ENCODE measurements at places on chromosomes 2 and 18.

GRCh38 chr2:133437492-133437891 lies 130.8 kb downstream of the NCKAP5 start:
- no peak for DNase-seq

DNA sequence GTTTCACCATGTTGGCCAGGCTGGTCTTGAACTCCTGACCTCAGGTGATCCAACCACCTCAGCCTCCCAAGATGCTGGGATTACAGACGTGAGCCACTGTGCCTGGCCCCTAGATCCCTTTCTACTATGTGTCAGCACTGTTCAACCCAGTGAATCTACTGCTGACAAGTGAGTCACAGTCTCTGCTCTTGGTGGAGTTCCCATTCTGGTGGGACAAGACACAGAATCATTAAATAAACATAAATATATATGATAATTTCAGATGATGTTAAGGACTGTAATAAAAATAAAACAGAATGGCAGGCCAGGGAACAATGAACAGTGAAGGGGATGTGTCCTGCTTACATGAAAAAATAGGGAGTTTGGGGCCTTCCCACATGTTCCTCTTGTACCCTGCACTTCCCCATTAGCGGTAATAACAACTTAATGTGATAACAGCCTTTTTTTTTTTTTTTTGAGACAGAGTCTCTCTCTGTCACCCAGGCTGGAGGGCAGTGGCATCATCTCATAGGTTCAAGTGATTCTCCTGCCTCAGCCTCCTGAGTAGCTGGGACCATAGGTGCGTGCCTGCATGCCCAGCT lies 112.2 kb downstream of the CPO start:
- no peak for DNase-seq

GRCh38 chr2:52428224-52428623 lies 1339.4 kb upstream of the CHAC2 start:
- DNase-seq, result no peak

GRCh38 chr2:180416627-180417026 lies 409.5 kb upstream of the CWC22 start:
- DNase-seq, result no peak

- no peak for DNase-seq
These were observed 25.7 kb downstream of the RPE start for GRCh38 chr2:210028178-210028577.

DNA sequence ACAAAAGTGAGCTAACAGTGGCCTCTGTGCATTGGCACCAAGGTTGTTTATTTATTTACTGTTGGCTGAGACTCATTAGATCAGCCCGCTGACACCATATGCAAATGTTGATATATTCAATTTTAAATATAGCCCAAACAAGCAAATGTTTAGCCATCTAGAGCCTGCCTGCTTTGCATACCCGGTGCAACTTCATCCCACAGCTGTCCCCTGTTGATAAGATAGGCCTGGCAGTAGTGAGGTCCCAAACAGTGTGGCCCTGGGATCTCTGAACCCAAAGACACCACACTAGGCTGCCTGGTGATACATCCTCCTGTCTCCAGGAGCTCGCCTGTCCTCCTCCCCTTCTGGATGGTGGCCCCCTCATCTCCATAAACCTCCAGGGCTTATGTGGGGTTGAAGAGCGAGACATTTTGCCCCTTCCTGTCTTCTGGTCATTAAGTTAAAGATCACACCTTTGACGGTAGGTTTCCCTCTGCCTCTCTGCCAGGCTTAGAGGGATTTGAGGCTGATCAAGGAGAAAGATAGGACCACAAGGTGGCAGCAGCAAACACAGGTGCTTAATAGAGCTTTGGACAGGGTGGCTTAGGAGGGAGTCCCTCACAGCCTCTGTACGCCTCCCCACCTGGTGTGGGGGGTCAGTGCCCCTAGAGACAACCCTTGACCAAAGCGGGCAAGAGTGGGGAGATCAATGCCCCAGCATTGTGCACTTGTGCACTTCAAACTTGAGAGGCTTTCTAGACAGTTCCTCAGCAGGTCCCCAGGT lies 23.7 kb upstream of the MYO5B start:
- DNase-seq, result no peak

DNA sequence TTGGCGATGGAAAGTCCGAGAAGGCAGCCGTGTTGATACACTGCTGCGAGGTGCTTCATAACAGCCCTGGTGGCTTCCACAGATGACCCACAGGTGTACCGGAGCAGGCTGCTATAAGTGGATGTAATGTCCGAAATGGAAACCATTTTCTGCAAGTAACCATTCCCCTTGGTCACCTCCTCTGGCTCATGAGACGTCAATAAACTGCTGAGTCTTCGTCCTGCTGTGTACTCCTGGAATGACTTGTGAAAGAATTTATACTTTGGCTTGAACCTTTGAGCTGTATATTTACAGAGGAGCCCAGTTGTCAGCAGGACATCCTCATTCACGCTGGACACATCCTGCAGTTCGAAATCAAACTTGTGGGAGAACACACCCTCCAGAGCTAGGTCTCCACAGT lies 14.4 kb downstream of the NLRC4 start:
- no peak for DNase-seq

DNA sequence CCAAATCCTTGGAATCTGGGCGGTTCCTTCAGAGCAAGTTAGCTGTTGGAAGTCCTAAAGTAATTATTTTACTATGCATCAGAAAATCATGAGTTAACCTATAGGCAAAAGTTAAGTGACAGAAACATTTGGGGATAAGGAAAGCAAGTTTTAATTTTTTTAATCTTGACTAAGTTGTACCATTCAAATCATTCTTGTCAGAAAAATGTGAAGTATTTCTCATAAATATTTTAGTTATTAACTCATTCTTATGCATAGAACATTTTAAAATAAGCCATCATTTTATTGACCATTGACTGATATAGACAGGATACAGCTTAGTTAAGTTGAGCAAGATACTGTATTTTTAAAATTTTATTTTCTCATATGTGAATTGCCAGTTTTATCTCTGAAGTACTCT lies 98.2 kb upstream of the FOSL2 start:
- no peak for DNase-seq

- no peak for DNase-seq
These were observed 15.5 kb upstream of the PTMA start for GRCh38 chr2:231692847-231693246.

DNA sequence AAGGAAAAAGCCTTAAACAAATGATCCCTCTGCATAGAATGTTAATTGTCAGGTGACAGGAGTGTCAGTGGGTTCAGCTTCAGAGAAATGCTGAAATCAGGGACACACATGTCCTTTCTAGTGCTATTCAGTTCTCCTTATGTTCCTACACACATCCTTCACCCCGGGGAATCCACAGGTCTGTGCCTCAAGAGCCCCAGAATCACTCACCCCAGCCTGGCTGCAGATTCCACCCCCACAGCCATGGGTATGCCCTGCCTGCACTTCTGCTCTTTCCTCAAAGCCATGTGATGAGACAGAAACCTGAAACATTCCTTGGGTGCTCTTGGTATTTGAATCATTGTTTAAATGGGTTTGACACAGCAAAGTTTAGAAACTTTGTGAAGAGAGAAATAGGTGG lies 27.4 kb upstream of the FZD7 start:
- no peak for DNase-seq

- no peak for DNase-seq
These were observed 160.4 kb downstream of the HDAC4 start for GRCh38 chr2:239240414-239240881.

GRCh38 chr18:26721854-26722564 lies 143.5 kb downstream of the AQP4 start:
- DNase-seq, result no peak

DNA sequence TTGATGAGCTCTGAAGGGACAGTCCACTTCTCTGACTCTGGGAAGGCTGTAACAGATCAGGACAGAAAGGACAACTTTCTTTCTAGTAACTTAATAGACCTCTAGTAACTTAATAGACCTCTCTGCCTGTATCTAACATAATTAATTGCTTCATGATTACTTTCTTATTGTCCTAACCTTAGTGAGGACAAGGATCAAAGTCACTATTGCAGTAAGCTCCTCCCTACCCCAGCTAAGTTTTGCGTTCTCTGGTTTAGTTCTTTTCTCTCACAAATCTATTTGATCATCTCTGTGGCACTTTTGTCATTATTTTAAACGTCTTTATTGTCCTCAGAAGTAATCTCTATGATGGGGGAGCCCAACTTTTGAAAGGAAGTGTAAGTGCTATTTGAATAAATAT lies 125.5 kb upstream of the UGP2 start:
- no peak for DNase-seq

GRCh38 chr2:240749516-240749915 lies 57.9 kb downstream of the AQP12A start:
- DNase-seq, result no peak

GRCh38 chr2:120209427-120210269 lies 13.6 kb downstream of the TMEM185B start:
- DNase-seq, result peak; percentile 30

GRCh38 chr2:30645081-30645744 lies 162.0 kb downstream of the CAPN13 start:
- DNase-seq, result no peak

GRCh38 chr18:73942081-73942625 lies 205.5 kb downstream of the FBXO15 start:
- no peak for DNase-seq

DNA sequence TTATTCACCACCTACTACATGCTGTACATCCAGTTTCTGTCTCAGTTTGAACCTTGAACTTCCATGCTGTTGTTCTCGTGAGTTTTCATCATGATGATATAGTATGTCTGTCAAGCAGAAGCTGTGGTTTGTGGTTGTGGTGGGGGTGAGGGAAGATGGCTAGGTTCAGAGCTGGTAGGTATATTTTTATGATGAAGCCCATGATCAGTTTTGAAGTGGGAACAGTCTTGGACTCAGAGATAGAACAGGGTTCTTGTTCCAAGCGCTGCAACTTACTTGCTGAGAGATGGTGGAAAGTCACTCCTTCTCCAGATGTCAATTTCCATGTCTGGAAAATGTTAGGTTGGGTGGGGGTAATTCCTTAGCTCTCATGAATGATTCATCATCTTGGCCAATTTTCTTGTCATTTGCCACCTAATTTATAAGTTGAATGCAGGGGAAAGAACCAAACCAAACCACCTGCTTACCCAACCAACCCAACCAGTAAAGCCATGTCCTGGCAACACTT lies 21.6 kb downstream of the PMAIP1 start:
- DNase-seq, result no peak

GRCh38 chr2:217899231-217900009 lies 103.4 kb downstream of the TNS1 start:
- peak; percentile 94 for DNase-seq

DNA sequence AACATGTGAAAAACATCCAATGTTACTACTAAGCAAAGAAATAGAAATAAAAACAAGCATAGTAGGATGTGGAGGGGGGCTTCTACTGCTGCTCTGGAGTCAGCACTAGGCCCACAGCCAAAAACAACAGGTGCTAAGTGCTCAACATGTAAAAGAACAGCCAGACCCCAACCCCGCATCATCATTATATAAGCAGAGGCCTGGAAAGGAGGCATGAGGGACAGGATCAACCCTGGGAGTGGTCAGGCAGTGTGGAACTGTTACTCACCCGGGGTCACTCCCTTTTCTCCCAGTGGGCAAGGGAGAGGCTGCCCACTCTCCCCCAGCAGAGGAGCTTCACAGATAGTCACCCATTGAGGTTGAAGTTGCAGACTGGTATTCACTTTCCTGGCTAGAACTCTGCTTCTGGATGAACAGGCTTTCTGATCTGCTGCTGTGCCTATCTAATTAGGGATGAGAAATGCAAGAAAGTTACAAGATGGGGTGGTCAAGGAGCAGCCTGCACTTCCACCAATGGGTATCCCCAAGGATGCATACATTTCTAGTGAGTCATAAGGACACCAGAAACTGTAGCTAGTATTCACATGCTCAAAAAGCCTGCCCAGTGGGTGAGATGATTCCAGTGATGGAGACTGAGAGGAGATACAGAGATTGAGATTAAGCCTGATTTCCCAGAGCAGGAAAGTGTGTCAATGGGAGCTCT lies 480.1 kb upstream of the TCF4 start:
- DNase-seq, result no peak

DNA sequence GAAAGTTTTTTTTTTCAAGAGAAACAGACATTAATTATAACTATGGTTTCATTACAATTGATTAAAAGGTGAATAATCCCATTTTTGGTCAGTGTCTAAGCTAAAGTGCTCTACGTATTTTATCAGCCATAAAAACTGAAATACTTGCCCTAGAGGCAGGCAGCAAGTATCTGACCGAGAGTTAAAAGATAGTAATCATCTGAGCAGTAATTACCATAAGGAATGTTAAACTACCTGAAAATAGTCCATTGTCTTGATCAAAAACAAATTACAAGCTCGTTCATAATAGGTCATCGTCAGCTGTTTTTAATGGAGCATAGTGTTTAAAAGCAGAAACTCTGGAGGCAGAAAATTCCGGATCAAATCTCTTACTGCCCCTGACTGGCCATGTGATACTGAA lies 105.7 kb upstream of the ZEB2 start:
- no peak for DNase-seq

DNA sequence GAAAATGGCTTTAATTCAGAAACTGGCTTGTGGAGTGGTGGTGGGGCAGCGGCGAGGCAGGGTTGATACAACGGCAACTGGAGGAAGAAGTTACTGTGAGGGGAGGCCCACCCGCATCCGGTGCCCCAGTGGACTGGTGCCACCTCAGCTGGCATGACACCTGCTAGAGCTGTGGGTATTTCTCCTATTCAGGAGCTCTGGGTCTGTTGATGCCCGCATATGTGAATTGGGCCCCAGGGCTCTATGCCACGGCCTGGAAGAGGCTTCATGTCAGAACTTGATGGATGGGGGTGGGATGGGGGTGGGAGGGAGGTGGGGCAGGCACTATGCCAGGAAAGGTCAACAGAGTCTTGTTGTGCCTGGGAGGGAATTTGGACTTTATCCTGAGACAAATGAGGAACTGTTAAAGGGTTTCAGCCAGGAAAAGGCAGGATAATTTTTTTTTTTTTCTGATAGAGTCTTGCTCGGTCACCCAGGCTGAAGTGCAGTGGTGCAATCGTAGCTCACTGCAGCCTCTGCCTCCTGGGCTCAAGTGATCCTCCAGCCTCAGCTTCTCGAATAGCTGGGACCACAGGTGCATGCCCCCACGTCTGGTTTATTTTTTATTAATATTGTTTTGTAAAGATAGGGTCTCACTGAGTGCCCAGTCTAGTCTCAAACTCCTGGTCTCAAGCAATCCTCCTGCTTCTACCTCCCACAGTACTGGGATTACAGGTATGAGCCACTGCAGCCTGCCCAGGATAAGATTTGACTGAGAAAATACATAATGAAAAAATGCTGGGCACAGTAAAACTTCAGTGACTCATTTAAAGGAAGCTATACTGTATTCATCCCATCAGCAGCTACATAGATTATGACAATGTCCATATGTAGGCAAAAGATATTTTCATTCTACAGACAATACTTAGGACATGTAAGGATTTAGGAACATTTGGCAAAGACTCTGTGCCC lies 52.6 kb downstream of the SH2D6 start:
- DNase-seq, result no peak
